ENCODE measurements at places on chromosomes 16 and 17. TPM values are rescaled to one million over a fixed set of nuclear protein-coding genes. Genes with fewer than 3 reads are reported as not detected.
A peak's percentile ranks its signal among the peaks of the same experiment; 100 is the strongest.

GRCh38 chr17:72380737-72381136 is 259.9 kb downstream of the SOX9 start:
- no peaks in the 10 kb centered on the region for H3K27me3 ChIP-seq
- H3K27ac ChIP-seq, result no peak overlapping the region
- DNase-seq, result no peak
- no peaks in the 10 kb centered on the region for H3K4me1 ChIP-seq

DNA sequence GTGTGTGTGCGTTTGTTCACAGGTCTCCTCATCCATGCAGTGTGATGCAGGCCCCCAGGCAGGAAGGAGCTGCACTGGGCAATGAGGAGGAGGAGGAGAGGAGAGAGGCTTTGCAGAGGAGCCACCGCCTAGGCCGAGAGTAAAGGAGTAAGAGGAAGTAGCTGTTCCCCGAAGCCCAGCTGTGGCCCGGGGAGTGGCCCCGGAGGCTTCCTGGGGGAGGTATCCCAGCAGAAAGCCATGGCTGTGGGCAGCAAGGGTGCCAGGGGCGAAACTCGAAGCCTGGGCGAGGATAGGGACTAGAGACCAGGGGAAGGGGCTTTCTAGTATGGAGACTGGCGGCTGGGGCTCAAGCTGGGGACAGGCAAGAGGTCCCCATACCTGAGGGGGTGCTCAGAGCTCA is 12.2 kb downstream of the C16orf95 start:
- DNase-seq, result no peak
- no peak overlapping the region for H3K27ac ChIP-seq
- no peak overlapping the region for H3K4me3 ChIP-seq
- no peaks in the 10 kb centered on the region for H3K27me3 ChIP-seq
- no peaks in the 10 kb centered on the region for H3K4me1 ChIP-seq

GRCh38 chr16:69114976-69115355 is 9.5 kb downstream of the HAS3 start:
- H3K36me3 ChIP-seq, result peaks cover 1% of the 10 kb centered on the region
- no peak overlapping the region for H3K4me3 ChIP-seq
- H3K27ac ChIP-seq, result no peak overlapping the region
- H3K4me1 ChIP-seq, result no peaks in the 10 kb centered on the region

The FBXW10 gene
- total RNA-seq, result not detected

- peaks cover 10% of the 10 kb centered on the region for H3K27me3 ChIP-seq
- no peaks in the 10 kb centered on the region for H3K4me1 ChIP-seq
- no peak within 1 kb of the TSS for H3K27ac ChIP-seq
These were observed at the start of gene CDH8 for GRCh38 chr16:62036101-62036801. Gene CDH8, minus strand, starts transcription at chr16:62036438. Its CDS starts 15,035 bp downstream, at chr16:62021403.

GRCh38 chr16:30115238-30115637 is 1.9 kb upstream of the GDPD3 start:
- no peak overlapping the region for H3K4me3 ChIP-seq
- peaks cover 8% of the 10 kb centered on the region for H3K4me1 ChIP-seq
- peaks cover 32% of the 10 kb centered on the region for H3K36me3 ChIP-seq
- no peaks in the 10 kb centered on the region for H3K27me3 ChIP-seq

The CMTM1 gene
- 5.9 TPM for total RNA-seq

DNA sequence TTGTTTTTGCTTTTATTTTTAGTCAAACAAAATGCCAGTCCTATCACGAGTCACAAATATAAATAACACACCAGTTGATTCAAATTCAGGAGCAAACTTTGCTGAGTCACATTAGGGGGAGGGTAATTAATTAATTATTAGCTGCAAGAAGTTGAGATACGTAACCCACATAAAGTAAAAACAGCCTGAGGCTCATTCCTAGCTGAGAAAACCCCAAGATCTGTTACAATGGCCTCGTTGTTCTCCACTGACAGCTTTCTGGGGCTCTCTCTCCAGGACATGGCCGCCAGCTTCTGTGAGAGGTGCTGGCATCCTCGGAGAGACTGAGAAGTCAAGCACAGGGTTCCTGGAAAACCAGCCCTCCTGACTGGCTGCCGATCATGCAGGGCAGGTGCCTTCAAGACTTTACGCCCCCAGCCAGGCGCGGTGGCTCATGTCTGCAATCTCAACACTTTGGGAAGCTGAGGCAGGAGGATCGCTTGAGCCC is 11.1 kb downstream of the RAB40B start:
- H3K4me1 ChIP-seq, result no peaks in the 10 kb centered on the region
- DNase-seq, result no peak
- H3K27me3 ChIP-seq, result no peaks in the 10 kb centered on the region
- no peak overlapping the region for H3K27ac ChIP-seq
- H3K36me3 ChIP-seq, result no peaks in the 10 kb centered on the region
- no peak overlapping the region for H3K4me3 ChIP-seq

DNA sequence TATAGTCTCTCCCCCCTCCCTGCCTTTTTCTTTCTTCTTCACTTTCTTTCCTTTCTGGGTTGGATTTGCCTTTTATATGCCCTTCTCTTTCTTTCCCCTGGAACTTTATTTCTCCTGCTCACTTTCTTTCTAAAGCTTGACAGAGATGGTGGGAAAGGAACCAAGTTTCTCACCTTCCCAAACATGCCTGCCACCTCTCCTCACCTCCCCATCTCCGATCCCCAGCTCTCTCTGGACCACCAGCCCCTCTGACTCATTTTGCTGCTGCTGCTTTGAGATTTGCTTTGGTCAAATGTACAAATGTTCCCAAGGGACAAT is 6.7 kb upstream of the LHX1 start:
- H3K27me3 ChIP-seq, result peaks cover 63% of the 10 kb centered on the region
- H3K36me3 ChIP-seq, result no peaks in the 10 kb centered on the region
- no peak for DNase-seq
- peaks cover 64% of the 10 kb centered on the region for H3K4me1 ChIP-seq
- H3K4me3 ChIP-seq, result no peak overlapping the region

GRCh38 chr16:28126684-28127620 is 63.4 kb upstream of the GSG1L start:
- H3K27me3 ChIP-seq, result no peaks in the 10 kb centered on the region
- no peaks in the 10 kb centered on the region for H3K4me1 ChIP-seq
- no peak overlapping the region for H3K4me3 ChIP-seq
- no peak overlapping the region for H3K27ac ChIP-seq

DNA sequence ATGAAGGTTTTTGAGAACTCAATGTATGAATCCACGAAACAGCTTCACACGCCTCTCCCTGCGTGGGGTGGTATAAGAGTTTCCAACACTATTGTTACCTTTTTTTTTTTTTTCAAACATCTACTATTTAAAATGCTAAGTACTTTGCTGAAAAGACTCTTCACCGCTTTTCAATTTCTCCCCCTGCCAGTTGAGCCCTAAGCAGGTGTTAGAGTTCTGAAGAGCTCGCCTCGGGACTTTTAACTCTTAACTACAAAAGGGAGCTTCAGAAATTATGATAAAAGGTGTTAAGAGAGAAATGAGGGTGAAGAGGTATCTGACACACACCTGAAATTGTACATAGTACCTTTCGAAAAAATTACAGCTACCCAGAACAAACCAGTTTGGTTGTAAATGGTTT is 20.9 kb upstream of the PSMD7 start:
- no peaks in the 10 kb centered on the region for H3K36me3 ChIP-seq
- H3K4me3 ChIP-seq, result no peak overlapping the region
- DNase-seq, result no peak
- no peaks in the 10 kb centered on the region for H3K27me3 ChIP-seq

DNA sequence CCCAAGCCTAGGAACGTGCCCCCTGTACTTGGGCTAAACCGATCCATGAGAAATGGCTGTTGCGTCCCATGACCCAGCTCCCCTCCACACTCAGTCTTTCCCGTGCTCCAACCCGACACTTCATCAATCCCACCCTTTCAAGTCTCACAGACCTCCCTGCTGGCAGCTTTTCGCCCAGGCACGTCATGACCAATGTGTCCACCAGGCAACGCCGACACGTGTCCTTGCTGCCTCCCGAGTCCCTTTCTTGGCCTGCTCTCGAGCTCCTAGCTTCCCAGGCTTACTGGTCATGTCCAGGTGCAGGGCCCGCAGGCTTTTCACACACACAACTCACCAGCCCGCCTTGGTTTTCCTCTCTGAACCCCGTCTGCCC is 12.2 kb downstream of the MNT start:
- no peak for DNase-seq
- H3K27ac ChIP-seq, result no peak overlapping the region
- H3K36me3 ChIP-seq, result peaks cover 25% of the 10 kb centered on the region
- H3K27me3 ChIP-seq, result no peaks in the 10 kb centered on the region

DNA sequence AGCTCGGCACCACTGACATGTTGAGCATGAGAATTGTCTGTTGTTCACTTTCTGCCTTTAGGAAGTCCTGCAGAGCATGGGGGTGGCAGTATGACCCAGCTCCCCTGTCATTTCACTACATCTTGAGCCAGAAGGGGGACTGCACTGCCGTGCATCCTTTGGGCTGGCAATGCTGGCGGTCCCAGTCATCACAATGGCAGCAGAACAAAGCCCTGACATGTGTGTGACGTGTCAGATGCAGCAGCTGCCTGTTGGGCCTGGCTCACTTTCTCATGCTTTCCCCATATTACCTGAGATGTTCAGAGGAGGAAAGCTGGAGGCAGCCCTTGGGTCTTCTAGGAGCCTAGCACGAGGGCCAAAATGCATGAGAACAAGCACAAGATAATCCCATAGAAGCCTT is 6.3 kb upstream of the ABAT start:
- H3K4me3 ChIP-seq, result no peak overlapping the region
- H3K27me3 ChIP-seq, result no peaks in the 10 kb centered on the region
- no peaks in the 10 kb centered on the region for H3K36me3 ChIP-seq
- no peaks in the 10 kb centered on the region for H3K4me1 ChIP-seq

- no peak overlapping the region for H3K4me3 ChIP-seq
- no peak overlapping the region for H3K27ac ChIP-seq
- DNase-seq, result no peak
- H3K36me3 ChIP-seq, result no peaks in the 10 kb centered on the region
These were observed 2.4 kb downstream of the WSCD1 start for GRCh38 chr17:6072611-6073010.

DNA sequence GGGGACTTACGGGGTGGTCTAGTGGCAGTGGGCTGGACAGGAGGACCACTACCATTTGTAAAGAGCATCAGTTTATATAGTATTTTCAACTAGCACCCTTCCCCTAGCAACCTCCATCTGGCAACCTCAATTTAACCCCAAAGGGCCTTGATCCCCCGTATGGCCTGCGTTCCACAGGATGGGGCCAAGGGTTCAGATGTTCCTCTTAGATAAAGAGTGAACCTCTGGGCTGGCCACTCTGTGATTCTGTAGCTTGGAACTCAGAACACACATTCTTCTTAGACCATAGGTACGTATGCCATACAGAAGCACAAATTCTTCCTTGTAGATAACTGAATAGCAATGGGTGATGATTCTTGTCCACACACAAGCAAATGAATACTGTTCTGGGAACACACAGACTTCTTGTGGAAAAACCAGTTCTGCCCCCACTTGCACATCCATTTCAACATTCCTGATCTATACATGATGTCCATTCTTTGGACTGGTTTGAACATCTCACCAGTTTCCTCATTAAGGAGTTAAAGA is 1.9 kb upstream of the GGA2 start:
- no peaks in the 10 kb centered on the region for H3K27me3 ChIP-seq
- H3K4me1 ChIP-seq, result peaks cover 46% of the 10 kb centered on the region
- no peak overlapping the region for H3K27ac ChIP-seq
- H3K4me3 ChIP-seq, result no peak overlapping the region
- DNase-seq, result no peak

DNA sequence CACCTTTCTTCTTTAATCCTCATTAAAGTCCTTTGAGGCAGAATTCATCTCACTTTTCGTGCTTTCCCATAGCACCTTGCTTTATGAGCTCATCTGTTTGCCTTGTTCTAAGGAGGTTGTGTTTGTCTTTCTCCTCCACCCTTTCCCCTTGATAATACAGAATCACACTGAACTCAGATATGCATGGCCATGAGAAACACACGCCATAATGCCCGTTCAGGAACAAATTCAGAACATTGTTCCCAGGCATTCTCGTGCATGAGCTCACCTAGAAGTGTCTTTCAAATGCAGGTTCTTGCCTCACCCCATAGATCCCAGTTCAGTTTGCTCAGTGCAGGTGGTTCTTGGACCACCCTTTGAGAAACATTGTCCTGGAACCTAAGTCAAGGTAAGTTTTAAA is 71.1 kb downstream of the TMEM114 start:
- no peak overlapping the region for H3K4me3 ChIP-seq
- H3K27me3 ChIP-seq, result no peaks in the 10 kb centered on the region
- H3K4me1 ChIP-seq, result no peaks in the 10 kb centered on the region
- no peaks in the 10 kb centered on the region for H3K36me3 ChIP-seq

The HOXB6 gene
- not detected for total RNA-seq

DNA sequence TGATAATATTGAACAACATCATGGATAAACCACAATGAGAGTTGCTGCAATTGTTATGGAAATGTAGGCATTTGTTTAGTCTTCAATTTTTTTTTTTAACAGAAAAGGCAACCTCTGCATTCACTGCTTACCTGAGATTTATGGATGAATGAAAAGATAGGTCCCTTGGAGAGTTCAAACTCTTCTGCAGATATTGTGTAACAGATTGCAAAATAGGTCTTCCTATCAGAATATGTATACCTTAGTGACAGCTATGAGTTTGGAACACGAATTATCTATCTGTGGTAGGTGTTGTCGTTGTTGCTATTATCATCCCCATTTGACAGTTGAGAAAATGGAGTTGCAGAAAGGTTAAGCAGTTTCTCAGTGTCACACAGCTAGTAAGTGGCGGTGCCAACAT is 1.2 kb upstream of the KCNJ16 start:
- H3K27me3 ChIP-seq, result no peaks in the 10 kb centered on the region
- no peak overlapping the region for H3K27ac ChIP-seq
- DNase-seq, result no peak
- no peaks in the 10 kb centered on the region for H3K4me1 ChIP-seq
- H3K36me3 ChIP-seq, result no peaks in the 10 kb centered on the region

The CTRB2 gene
- total RNA-seq, result not detected

DNA sequence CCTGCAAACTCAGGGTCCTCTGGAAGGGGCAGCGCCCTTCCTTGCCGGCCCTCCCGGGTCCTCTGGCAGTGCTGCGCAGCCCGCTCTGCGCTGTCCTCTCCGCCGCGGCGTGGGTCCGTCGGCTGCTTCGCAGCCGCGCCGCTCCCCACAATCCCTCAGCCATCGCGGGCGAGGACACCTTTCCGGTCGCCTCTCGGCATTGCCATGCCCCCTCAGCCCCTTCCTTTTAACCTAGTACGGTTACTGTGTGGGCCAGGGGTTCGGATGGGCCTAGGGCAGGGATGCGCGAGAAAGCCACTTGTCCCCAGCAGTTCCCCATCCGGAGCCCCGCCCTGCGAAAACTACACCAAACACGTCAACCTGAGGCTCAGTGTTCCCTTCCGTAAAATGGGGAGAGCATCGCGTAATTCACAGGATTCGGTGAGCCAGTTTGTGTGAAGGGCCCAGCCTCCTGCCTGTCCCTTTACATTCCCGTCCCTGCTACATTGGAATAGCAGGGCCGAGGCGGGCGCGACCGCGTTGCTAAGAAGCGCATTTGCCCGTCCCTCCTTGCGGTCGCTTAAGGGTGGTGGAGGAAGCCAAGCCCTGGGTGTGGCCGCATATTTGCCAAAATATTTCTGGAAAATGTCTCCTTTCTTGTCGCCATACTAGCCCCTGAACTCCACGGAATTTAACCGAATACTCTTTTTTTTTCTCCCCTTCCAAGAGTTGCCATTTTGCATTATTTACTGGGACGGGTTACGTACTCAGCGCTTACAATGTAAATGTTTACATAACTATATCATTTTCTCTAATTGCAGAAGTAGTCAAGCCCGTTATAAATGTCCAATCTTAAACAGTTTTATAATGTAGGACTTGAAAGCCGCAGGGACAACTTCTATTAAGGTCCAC is 13.2 kb downstream of the COPZ2 start:
- peak overlapping the region; percentile 72 for H3K4me3 ChIP-seq
- H3K4me1 ChIP-seq, result peaks cover 36% of the 10 kb centered on the region
- H3K27me3 ChIP-seq, result peaks cover 42% of the 10 kb centered on the region
- H3K27ac ChIP-seq, result peak overlapping the region; percentile 55
- DNase-seq, result peak; percentile 77

The TPSB2 gene
- total RNA-seq, result not detected

Data from B cell (primary cell).